ENCODE measurements at places on chromosomes 6 and 20.

DNA sequence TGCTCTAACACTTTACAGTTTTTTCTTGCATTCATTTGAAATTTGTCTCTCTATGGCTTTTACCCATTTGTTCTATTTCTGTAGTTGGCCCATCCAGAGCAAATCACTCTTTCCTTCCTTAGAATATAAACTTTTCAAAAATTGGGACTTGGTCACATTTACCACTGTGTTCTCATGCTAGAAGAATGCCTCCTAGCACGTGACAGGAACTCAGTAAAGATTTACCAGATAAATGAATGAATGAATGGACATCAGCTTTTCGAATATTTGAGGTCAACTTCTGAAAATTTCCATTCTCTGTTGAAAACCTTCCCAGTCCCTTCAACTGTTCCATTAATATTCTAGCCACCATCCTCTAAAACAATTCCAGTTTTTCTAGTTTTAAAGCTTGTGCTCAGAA is 294.5 kb downstream of the CD83 start:
- DNase-seq, result no peak

DNA sequence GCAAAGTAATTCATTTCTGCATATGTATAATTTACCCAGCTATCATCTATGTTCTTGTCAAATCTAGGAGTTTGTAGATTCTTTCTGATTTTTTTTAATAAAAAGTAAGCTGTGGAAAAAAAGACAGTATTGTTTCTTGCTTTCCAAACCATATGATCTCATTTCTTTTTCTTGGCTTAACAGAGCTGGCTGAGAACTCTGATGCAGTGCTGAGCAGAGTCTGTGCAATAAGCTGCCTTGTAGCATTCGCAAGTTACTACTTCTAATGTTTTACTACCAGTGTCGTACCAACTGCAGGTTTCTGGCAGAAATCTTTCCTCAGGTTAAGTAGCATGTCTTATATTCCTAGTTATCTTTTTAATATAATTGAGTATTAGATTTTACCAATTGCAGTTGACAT is 15.6 kb downstream of the RRBP1 start:
- DNase-seq, result no peak

DNA sequence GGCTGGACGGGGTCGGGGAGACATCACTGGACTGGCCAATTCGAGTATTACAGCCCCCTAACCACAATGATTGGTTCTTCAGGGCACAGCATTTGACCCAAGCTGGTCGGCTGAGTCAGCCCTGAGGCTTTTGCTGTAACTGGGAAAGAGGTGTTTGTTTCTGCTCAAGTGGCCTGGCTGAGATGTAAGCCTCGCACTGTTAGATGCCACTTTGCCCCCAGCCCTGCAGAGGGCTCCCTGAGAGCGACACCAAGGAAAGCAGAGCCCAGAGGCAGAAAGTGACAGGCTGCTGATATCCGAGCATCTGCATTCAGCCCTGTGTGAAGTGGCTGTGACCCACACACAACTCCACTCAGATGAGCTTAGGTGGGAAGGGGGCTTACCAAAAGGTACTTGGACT is 19.4 kb downstream of the ERGIC3 start:
- DNase-seq, result no peak

- DNase-seq, result no peak
Measured at GRCh38 chr6:53011979-53012378, 16.9 kb upstream of the GSTA4 start.

- no peak for DNase-seq
Measured at GRCh38 chr6:169171951-169172350, 81.7 kb downstream of the THBS2 start.

GRCh38 chr6:99002831-99003230 is 55.1 kb upstream of the FBXL4 start:
- no peak for DNase-seq

DNA sequence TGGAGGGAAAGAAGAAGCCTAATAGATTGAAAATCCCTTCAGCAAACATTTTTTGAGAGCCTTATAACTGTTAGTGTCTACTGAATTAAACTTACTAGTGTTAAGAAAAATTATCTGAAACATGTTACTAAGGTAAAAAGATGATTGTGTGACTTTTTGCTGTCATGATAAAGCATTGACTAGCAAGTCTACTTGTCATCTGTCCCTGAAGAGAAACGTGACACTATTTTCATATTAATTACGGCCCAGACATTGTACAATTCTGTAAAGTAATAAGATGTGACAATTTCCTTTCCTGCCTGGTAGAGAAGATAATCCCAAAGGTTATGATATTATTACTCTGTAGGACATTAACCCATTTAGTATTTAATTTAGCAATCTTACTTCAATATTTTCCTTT is 8.8 kb upstream of the EDEM2 start:
- DNase-seq, result no peak

GRCh38 chr6:102619585-102619984 is 1226.1 kb downstream of the GRIK2 start:
- peak; percentile 42 for DNase-seq

DNA sequence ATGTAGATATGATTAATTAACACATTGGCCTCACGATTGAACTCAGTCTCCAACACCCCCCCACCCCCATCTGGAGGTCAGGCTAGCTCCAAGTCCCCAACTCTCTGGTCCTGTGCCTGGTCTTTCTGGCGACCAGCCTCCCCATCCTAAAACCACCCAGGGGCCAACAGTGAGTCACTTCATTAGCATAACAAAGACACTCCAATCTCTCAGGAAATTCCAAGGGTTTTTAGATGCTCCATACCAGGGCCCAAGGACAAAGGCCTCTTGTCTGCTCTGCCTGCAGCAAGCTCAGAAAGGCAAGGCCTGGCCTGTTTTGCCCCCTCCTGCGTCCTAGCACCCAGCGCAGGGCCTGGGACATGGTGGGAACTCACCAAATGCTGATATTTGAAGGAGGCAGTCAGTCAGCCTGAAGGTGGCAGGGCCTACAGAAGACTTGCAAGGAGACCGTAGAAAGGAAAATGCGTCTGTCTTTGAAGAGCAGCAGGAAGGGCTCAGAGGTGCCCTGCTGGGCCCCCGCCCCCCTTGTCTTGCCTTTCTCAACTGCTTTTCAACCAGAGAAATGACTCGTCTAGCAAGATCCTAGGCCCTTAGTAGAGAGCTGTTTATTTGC is 184.7 kb downstream of the CDH4 start:
- DNase-seq, result peak; percentile 90

Measured in HAP-1 (cell line).